Left renal pelvis (tissue), 4 donors: ENCODE measurements at places on chromosomes 3 and 15. TPM values are rescaled to one million over a fixed set of nuclear protein-coding genes. Genes with fewer than 3 reads are reported as not detected.

- DNase-seq, result no peak
These were observed 307.9 kb upstream of the RBMS3 start for GRCh38 chr3:28972921-28973320.

DNA sequence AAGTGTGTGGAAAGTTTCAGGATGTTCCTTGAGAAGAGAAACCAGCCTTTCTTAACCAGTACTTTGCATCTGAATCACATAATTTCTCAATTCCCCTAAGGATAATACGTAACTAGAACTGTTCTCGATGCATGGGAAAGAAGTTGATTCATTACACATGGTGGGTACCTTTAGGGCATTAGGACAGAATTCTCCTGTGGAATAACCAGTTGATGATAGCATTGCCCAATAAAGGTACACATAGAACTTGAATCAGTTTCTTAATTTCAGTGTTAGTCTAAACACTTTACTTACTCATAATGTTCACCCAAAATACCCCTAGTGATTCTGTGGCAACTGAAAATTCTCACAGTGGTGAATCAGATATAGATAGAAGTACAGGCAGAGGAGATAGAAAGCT lies 1030.9 kb downstream of the ROBO1 start:
- DNase-seq, result no peak

GRCh38 chr3:107464037-107464436 lies 58.7 kb upstream of the BBX start:
- no peak for DNase-seq

- no peak for DNase-seq
These were observed 76.9 kb upstream of the ST8SIA2 start for GRCh38 chr15:92316586-92317295.

The TIMP4 gene
- 0.93 TPM for polyA plus RNA-seq

The CLDN11 gene
- 483 TPM for polyA plus RNA-seq

GRCh38 chr3:58537412-58538301 lies 667 bp upstream of the ACOX2 start:
- no peak for DNase-seq
